ENCODE measurements at places on chromosomes 5 and 9.

- DNase-seq: no peak
Measured at GRCh38 chr5:168592014-168592368, 12.8 kb upstream of the PANK3 start.

GRCh38 chr9:123102375-123103113 lies 69.1 kb downstream of the GPR21 start:
- no peak for DNase-seq

GRCh38 chr9:1303932-1304331 lies 253.8 kb downstream of the DMRT2 start:
- DNase-seq: no peak

DNA sequence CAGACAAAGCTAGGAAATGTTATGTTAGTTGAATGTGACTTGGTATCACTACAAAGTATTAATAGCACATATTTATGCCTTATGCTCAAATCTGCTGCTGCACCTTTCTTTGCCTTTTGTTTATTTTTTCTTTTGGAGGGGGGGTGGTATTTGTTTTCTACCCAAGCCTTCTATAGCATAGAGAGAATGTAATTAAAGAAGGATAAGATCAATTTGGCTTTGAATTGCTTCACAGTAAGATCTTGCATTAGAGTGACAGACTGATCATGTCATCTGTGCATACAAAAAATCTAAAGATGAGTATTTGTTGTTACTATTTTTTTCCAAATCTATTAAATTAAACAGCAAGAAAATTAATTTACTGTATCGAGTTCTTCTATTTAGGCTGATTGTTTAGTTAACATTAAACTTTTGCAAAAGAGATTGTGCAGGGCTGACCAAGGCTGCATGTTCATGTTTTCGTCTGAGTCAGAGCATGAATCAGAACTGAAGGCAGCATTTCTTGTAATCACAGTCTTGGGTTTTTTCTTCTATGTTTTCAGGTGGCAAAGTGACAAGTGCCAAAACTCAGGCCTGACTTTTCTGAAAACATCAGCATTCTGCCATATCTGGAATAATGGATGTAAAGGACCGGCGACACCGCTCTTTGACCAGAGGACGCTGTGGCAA lies 1007.1 kb upstream of the WWC1 start:
- no peak for DNase-seq

GRCh38 chr5:122902263-122902662 lies 56.9 kb downstream of the SNX24 start:
- no peak for DNase-seq

DNA sequence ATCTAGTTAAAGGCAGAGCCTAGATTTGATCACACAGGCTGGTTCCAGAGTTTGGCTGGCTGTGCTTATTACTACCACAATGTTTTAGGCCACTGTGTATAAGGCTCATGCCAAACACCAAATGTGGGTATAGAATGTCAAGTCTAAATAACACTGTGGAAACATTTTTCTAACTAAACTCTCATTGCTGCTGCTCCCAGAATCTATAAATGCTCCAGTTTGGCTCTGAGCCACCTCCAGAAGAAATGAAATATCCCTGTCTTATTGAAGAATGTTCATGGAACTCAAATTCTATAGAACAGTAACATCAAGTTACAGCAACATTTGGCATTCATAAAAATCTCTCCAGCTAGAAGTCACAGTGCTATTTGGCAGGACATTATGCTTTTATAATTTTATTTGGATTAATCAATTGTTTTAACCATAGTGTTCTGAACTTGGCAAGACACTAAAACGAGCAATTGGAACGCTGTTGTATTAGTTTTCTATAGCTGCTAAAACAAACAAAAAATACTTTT lies 178.1 kb upstream of the COX7C start:
- DNase-seq: no peak

DNA sequence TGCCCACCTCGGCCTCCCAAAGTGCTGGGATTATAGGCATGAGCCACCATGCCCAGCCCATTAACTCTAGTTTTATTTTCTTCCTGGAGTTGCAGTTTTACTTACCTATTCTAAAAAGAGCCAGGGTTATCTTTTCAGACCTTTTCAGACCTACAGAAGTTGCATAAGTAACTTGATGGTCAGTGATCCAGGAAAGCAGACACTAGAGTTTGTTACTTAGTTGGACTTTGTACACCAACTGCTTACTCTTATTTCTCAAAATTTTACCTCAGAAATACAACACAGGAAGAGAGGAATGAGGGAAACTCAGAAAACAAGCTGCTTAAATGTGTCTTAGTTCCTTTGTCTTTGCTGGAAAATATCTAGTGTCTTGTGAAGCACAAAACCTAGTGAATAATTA lies 25.4 kb downstream of the RAD23B start:
- no peak for DNase-seq

DNA sequence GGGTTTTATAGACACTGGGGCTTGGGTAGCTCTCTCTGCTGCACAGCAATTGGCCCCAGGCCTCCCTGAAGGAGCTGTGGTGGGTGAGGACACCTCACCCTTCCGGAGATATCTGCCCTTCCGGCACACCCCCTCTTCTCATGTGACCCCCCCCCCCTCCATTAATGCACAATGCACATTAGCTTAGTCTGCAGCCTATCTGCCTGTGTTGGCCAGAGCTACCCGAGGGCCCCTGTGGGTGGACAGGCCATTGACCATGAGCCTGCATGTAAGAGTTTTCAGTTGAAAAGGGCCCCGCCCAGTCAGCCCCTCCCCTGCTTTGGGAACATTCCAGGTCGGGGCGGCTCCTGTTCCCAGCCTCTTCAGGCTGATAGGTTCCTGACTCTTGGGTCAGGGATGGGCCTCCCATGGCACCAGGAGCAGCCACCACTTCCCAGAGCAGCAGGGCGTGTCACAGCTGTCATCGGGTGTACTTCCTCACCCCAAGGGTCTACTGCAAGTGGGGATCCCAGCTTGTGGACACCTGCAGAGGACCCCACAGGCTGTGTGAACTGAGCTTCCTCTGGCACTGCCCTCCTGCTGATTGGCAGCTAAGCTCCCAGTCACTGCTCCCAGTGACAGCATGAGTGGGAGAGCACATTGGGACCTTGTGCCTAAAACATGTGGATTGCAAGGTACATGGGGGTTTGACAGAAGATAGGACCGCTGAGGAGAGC lies 17.8 kb downstream of the PHF2 start:
- DNase-seq: no peak

DNA sequence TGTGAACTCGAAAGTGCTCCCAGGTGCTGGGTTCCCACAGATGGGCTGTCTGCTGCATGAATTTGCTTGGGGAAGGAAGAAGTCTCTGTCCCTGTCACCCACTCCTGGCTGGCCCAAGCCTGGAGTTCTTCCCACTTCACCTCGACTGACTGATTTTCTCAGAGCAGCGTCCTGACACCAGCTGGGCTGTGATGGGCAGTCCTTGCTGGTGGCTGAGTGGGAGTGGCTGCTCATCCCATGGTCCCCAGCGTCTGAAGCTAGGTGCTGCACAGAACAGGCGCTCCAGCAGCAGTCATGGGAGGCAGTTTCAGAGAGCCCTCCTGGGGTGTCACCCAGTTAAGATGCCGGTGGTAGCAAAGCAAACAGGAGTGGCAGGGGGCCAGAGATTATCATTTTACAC lies 10.1 kb upstream of the NEURL1B start:
- no peak for DNase-seq

DNA sequence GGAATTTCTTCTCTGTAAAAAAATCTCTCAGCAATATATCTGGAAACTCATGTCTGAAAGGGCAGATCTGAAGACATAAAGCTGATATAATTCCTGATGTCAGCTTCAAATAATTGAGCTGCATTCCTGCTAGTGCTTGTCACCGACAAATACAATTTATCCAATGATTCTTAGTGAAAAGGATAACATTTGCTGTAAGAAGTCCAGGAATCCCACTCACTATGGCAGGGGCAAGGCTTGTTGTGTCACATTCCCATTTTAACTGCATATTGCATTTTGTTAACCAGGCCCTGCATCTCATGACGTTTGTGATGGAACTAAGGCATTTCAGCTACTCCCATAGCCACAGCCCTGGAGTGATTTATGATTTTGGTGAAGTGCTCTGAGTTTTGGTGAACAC lies 160.1 kb upstream of the DAB2 start:
- no peak for DNase-seq

- no peak for DNase-seq
Measured at GRCh38 chr9:84738353-84738752, 68.8 kb downstream of the NTRK2 start.

GRCh38 chr9:80061940-80062339 lies 490.2 kb downstream of the TLE4 start:
- DNase-seq: no peak

- DNase-seq: no peak
Measured at GRCh38 chr9:107221321-107221720, 61.8 kb upstream of the RAD23B start.

DNA sequence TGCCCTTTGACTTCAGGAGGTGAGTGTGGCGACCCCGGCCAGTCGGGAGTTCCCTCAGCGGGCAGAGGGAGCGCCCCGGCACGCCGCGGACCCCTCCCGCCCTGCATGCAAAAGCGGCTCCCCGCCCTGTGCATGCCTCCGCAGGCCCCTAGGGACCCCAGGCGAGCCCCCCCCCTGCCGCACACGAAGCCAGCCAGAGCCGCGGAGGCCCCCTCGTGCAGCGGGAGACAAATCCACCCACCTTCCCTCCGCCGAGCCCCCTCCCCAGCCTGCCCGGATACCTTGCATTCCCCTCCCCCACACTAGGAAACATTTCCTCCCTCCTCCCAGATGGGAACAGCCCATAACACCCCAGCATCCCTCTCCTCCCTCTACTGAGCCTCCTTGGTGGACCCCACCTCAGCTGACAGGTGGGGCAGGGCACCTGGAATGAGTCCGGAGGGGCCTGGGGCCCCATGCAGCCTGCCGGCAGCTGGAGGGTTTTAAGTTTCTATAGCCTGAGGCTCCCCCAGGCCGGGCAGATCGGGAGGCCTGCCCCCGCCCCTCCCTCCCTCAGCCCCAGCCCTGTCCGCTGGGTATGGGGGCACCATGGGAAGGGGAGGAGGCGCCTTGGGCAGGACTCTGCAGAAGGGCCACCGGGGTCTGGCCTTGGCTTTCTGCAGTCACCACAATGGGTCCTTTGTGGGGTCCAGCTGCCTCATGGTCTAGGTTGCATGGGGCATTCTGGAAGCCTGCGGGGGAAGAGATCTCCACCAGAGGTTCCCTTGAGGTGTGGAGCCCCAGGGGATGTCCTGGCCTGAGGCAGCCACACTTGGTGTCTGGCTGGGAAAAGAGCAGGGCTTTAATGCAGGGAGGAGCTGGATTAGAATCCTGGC lies 601 bp downstream of the ERGIC1 start:
- no peak for DNase-seq

DNA sequence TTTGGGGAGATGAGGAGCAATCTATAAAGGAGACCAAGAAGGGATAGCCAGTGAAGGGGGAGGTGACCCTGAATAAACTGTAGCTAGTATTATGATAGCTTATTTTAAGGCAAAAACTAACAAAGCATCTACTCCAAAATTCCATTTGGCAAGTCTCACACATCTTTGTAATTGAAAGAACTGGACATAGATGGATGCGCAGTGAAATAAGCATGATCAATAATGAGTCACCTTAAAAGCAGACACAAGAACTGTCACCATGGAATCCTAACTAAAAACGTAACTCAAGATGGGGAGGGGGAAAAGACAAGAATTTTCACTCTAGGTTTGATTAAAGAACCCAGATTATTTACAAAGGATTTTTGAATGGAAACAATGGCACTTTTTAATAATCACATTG lies 164.5 kb downstream of the MED27 start:
- no peak for DNase-seq

DNA sequence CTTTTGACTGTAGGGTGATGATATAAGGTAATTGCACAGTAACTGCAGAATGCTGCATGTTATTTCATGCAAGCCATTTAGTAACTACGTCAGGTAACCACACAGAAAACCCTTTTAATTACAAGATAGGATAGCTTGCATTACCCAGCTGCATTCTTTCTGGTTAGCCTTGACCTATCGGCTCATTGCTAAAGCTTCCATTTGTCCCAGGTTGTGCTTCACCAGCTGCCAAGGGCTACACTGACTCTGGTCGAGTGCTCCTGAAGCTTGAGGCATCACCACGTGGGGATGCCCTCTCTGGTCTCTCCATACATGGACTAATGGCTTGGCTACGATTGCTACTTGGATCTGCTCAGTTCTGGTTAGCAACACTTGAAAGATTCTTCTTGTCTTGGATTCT lies 81.1 kb upstream of the SLC12A2 start:
- DNase-seq: peak; percentile 86

GRCh38 chr5:72402959-72403628 lies 82.9 kb downstream of the PTCD2 start:
- DNase-seq: no peak

DNA sequence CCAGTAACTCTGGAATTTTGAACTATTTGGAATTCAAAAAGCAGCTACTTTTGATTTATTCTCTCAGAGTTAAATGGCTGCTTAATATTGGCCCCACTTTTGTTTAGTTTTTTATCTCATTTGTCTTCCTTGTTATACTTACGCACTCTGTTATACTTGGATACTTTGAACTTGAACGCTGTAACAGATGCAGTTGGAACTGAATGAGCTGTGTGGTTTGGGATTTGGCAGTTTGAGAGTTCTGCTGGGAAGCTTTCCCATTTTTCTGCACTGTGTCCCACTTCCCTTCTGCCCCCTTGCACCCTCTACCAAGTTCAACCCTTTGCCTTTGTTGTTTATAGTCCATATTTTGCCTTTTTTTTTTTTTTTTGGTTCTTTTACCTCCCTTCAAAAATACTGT lies 3.8 kb downstream of the RHOBTB3 start:
- no peak for DNase-seq

GRCh38 chr9:109471475-109472393 lies 26.4 kb downstream of the PTPN3 start:
- DNase-seq: no peak

DNA sequence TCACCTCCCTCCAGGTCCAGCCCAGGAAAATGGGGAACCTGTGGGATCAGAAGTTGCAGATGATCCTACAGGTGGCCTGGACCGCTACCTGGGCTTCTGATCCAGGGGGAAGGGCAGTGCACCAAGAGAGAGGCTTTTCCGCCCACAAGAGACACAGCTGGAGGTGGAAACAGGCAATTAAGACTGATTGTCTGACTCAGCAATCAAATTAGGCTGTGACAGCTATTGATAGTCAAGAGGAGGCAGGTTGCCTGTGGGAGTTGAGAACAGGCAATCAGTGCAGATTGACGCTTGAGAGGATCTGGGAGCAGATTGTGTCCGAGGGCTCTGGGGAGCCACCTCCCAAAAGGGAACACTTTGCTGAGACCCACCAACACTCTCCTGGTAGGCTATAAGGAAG lies 71.1 kb upstream of the SLC44A1 start:
- DNase-seq: peak; percentile 84

GRCh38 chr5:92514896-92515295 lies 1066.1 kb downstream of the NR2F1-AS1 start:
- DNase-seq: no peak

DNA sequence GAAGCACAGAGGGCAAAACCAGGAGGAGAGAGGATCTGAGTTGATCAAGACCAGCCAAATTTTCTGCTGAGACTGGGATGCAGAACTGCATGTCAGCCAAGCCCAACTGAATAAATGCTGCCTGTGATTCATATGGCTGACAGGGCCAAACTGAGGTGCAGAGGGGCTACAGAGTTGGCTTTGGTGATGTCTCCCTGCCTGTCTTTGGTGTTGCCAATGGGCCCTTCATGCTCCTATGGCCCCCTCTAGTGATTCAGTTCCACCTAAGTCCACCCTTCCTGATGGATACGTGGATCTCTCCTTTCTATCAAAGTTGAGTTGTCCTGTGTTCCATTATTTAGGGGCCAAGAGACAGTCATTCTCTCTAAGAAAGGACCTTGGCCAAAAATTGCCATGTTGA lies 163.6 kb upstream of the TLE4 start:
- DNase-seq: no peak

Measured in NCI-H1436 (cell line).